Stimulated activated CD4-positive, alpha-beta T cell treated with anti-CD3 and anti-CD28 coated beads, Interleukin-1b, Interleukin-23, amount 100 ng/mL, for 4 hours (primary cell): ENCODE measurements at places on chromosomes 3 and 15.

DNA sequence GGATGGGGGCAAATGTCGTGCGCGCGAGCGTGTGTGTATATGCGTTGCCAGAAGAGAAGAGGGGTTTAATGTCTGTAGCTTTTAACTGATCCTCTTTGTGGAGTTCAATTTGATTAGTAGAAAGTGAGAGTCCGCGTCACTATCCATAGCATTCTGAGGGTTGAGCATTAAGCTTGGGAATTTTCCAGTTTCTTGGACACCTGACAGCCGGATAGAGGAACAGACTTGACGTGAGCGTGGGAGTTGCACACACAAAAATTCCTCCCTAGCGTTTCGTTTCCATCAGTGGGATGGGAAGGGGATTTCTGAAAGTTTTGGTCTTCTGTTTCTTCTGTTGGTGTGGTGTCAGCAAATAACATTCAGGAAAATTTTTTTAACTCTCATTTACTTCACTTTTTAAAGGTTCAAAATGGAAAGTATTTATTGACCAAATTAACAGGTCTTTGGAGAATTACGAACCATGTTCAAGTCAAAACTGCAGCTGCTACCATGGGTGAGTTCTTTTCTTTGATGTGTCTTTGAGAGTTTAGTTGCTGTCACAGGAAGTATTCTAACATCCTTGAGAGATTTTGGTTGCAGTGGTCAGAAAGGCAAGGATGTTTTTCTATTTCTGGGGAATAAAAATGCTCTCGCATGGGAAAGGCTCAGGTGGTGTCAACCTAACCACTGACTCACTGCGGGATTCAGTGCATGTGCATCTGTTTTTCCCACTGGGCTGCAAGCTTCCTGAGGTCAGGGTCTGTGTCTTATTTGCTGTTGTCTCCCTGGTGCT, 841 bp downstream of the POGLUT1 start:
- no peak for DNase-seq

- DNase-seq = no peak
Measured at GRCh38 chr15:71414853-71415252, 299.6 kb downstream of the THSD4 start.

- no peak for DNase-seq
Measured at GRCh38 chr3:97992547-97993173, 20.4 kb upstream of the RIOX2 start.

- DNase-seq = no peak
Measured at GRCh38 chr3:157594413-157594812, 91.2 kb upstream of the VEPH1 start.

- DNase-seq = no peak
Measured at GRCh38 chr15:45670511-45670910, 35.7 kb downstream of the SQOR start.

DNA sequence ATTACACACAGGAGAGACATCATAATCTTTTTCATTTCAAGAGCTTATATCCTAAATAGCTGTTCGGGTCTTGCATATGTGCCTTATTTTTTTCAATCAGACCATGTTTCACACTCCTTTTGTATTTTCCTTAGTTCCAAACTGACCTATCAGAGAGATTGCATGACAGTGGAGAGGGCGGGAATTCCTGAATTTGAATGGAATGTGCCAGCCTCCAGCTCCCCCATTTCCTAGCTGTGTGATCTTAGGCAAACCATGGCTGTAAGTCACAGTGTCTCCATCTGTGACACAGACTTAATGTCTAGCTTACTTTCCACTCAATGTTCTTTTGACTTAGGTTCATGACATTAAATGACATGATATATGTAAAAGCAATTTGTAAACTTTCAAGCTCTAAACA, 62.0 kb upstream of the CSTA start:
- DNase-seq = no peak

- no peak for DNase-seq
Measured at GRCh38 chr3:88267847-88268246, 118.1 kb downstream of the C3orf38 start.

DNA sequence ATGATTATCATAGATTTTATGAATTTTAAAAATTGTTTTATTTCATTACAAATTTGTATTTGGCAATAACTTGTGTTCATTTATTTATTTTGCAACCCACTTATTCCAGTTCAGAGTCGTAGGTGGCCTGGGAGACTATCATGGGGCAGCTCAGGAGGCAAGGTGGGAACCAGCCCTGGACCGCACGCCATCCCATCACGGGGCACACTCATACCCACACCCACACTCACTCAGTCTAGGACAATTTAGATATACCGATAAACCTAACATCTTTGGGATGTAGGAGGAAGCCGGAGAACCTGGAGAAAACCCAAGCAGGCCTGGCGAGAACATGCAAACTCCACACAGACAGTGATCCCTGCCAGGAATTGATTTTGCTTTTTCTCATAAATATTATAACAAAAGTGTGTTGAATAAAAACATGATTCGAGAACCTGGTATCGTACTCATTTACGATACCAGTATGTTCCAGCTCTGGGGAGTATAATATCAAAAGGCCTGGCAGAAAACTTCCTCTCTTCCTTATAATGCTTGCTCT, 205.3 kb downstream of the NFKBIZ start:
- no peak for DNase-seq

DNA sequence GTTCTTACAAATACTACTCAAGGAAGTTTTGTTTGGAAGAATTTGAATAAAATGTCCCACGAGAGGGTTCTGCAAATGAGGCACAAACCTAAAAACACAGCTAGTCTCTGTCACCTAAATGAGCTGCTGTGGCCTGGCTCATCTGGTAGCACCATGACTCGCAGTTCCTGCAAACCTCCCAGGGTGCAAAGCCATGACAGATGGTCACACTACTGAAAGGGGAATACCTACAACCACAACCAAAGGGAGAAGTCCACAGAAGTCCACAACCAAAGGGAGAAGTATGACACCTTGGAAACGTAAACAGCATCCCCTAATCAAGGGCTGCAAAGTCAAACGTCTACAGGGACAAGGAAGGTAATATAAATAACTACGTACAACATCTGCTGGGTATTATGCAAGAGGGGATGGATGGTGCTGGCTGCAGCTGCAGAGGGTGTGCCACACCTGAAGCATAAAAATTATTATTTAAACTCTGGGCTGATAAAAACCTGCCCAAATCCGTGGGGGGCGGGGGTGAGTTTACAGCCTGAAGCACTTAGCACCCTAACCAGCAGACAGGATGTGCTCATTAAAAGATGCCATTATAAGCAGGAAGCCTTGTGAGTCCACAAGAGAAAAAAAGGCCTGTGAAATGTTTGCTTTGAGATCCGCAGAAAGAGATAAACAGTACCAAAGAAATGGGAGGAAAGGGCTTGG, 184.0 kb downstream of the MAGI1 start:
- no peak for DNase-seq

DNA sequence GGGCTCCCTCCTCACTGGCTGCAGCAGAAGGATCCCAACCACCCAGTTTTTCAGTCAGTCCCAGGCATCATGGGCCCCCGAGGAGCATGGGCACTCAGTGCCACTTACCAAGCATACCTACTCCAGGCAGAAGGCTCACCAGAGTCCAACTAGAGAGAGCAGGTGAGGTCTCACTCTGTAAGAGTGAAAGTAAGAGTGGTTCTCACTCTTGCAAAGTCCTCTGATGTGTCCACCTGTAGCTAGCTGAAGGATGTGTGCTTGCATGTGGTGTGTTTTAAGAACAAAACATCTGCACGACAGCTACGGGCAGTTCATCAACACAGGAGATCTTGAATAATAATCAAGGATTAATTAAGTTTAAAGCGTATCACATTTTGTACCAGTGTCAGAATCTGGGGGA, 49.7 kb downstream of the CCK start:
- DNase-seq = no peak

- DNase-seq = no peak
Measured at GRCh38 chr3:127763816-127764215, 58.5 kb downstream of the MGLL start.

GRCh38 chr3:17195192-17195611, 310.4 kb downstream of the PLCL2 start:
- DNase-seq = no peak

- DNase-seq = no peak
Measured at GRCh38 chr15:65081758-65082157, 5.2 kb downstream of the KBTBD13 start.

GRCh38 chr15:86284635-86285034, 205.0 kb downstream of the AGBL1 start:
- DNase-seq = no peak

- DNase-seq = no peak
Measured at GRCh38 chr15:32029409-32029861, 880 bp upstream of the CHRNA7 start.

DNA sequence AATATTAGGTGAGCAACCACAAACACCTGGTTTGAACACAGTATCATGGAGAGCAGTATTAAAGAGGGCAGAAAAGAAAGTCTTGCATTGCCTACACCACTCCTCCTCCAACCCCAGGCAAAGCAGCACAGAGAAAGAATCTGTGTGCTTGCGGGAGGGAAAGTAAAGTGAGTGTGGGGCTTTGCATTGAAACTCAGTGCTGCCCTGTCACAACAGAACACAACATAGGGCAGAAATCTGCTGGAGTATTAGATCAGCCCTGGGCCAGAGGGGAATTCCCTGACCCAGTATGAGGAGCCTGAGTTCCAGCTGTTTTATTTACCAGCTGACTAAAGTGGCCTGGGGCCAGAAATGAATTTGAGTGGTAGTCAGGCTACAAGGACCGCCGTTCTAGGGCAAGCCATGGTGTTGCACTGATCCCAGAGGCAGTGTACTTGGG, 75.5 kb downstream of the SPATA16 start:
- DNase-seq = no peak

GRCh38 chr15:66862111-66862939, 160.3 kb downstream of the SMAD6 start:
- DNase-seq = no peak

DNA sequence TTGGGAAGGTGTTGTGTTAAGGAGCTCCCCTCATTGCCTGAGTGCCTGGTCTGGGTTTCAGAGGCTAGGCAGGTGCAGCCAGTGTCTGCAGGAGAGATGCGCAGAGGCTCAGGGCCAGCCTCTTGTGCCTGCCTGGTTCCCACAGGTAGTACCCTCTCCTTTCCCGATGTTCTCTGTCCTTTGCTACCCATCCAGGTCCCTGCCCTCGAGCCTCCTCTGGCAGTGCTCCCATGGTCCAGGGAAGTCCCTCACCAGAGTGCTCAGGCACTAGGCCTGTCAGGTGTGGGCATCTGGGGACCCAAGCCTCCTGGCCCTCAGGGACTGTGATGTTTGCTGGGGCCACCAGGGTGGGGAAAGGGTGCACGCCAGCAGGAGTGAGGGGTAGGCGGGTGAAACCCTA, 5.0 kb downstream of the TRPM1 start:
- DNase-seq = no peak

DNA sequence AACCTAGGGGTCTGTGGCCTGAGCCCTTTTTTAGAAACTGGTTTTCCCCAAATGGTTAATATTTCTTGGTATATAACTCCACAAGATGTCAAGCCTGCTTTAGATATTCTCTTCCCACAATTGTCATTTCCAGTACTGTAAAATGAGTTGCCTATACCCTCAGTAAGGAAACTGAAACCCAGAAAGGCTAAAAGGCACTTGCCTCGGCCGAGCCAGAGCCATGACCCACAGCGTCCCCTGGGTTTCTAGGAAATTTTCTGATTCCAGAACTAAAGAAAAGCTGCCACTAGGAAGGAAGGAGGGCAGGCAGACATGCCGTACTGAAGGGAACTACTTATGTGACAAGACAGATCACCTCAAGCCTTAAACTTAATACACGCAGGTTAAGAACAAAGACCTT, 59.1 kb downstream of the ATP8B4 start:
- no peak for DNase-seq

DNA sequence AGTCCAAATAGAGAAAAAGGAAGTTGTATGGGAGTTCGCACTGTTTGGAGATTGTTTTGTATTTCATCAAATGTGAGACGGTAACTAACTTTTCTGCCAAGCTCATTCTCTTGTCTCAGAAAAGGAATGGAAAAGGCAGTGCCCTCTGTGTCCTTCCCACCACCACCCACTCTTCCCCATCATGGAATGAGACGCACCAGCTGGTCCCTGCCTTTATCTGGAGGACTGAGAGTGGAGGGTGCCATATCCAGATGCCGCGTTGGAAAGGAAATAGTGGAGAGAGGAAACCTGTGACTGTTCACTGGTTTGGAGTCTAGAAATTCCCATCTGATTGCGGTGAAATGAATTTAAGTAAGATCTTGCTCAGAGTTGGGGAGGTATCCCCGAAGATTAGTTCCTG, 3.7 kb upstream of the CCK start:
- no peak for DNase-seq

DNA sequence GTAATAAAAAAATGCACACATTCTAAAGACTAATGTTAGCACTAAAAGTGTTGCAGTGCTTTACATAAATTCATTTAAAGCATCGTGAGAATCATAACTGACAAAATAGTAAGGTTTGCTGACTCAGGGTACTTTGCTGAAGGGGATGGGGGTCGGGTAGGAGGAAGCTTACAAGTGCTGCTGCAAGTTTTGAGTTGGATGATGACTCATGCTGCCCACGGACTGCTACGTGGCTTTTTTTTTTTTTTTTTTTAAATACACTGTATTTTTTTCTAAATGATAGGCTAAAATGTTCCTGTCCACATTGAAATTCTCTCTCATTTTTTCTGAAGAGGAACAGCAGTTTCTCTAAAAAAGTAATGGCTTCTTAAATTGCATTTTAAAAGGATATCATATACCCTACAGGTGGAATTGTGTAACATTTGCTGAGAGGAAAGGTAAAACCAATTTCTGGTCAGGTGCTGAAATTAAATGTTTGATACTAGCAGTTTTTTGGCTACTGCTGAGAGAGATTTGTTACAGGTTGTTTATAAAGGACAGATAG, 2.2 kb downstream of the MAPK6 start:
- peak; percentile 62 for DNase-seq

DNA sequence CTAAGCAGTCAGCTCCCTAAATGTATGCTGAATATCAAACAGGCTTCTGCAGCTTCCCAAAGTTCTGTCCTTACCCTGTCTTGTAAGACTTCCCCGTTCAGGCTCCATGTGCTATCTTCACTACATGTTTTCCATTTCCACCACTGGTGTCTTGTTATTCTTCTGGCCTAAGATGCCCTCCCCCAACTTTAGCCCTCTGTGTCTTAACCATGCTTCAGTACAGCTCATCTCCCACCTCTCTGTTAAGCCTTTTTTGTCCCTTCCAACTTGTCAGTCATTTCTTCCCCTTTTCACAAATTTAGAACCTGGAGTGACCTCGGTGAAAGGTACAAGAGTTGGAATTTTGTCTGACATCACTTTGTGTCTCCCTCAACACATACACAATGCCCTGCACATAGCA, 151.7 kb upstream of the TBL1XR1 start:
- DNase-seq = no peak

GRCh38 chr3:87468938-87469337, 192.6 kb upstream of the POU1F1 start:
- DNase-seq = no peak

DNA sequence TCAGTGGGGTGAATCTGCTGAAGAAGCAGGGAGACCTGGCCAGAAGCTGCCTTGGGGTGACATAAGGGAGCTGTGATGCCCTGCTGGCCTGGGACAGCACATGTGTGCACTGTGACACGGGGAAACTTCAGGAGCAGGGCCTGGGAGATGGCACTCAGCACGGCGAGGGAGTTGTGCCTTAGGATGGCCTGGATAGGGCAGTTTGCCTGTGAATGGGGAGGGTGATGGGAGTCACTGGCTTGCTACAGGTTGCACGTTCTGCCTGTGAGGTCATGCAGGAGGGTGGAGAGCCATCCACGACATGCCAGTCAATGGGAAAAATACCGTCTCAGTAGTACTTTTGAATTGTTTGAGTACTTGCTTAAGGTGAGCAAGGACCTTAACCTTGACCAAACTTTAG, 76.8 kb upstream of the UBE3A start:
- DNase-seq = no peak
